ENCODE measurements at places on chromosomes 7 and 10.

DNA sequence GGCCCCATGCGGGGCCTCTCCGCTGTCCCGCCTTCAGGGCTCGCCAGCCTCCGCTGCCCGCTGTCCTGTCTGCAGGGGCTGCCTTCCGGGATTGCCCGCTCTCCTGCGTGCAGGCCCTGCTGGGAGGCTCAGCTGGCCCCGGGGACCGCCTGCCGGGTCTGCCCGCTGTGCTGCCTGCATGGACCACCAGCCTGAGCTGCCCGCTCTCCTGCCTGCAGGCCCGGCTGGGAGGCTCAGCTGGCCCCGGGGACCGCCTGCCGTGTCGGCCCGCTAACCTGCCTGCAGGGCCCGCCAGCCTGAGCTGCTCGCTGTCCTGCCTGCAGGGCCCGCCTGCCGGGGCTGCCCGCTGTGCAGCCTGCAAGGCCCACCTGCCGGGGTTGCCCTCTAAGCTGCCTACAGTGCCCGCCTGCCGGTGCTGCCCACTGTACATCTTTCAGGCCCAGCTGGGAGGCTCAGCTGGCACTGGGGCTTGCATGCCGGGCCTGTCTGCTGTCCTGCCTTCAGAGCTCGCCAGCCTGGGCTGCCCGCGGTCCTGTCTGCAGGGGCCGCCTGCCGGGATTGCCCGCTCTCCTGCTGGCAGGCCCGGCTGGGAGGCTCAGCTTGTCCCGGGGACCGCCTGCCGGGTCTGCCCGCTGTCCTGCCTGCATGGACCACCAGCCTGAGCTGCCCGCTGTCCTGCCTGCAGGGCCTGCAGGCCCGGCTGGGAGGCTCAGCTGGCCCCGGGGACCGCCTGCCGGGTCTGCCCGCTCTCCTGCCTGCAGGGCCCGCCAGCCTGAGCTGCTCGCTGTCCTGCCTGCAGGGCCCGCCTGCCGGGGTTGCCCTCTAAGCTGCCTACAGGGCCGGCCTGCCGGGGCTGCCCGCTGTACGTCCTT, 165.1 kb downstream of the GLRX3 start:
- no peak for DNase-seq

GRCh38 chr10:14820775-14821154, 17.1 kb downstream of the CDNF start:
- no peak for DNase-seq

DNA sequence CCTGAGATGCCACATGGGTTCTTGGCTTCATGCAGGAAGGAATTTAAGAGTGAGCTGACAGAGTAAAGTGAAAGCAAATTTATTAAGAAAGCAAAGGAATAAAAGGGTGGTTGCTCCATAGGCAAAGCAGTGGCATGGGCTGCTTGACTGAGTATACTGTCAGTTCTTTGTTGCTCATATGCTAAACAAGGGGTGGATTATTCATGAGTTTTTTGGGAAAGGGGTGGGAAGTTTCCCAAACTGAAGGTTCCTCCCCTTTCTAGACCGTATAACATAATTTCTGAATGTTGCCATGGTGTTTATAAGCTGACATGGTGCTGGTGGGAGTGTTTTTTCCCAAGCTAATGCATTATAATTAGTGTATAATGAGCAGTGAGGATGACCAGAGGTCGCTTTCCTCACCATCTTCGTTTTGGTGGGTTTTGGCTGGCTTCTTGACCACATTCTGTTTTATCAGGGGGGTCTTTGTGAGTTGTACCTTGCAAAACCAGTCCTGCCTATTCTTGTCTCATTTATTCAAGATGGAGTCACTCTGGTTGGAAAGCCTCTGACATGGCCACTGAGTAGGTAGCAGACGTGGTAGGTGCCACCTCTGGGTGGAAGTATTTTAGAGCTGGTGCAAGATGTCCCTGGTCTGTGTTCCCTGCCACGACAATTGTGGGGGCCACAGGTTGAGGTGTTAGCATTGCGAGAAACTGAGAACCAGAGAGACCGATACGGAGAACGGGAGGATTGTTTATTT, 107.5 kb upstream of the SDK1 start:
- no peak for DNase-seq

DNA sequence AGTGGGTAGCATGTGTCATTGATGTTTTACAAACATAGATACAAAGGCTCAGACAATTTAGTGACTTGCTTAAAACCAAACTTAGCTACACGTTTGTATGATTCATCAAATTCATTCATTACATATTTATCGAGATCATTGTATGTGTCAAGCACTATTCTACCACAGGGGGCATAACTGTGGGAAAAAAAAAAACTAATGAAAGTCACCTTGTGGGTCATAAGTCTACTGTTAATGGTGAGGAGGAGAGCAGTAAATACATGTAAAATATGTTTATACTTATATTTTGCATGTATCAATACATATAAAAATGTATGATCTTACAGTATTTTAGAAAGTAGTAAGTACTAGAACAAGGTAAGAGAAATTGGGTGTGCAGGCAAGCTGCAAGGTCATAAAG, 933.8 kb downstream of the IPMK start:
- no peak for DNase-seq

GRCh38 chr10:10438335-10439100, 579.2 kb upstream of the CELF2 start:
- no peak for DNase-seq

- DNase-seq = no peak
These were observed 32.0 kb downstream of the SND1 start for GRCh38 chr7:127683776-127684681.

DNA sequence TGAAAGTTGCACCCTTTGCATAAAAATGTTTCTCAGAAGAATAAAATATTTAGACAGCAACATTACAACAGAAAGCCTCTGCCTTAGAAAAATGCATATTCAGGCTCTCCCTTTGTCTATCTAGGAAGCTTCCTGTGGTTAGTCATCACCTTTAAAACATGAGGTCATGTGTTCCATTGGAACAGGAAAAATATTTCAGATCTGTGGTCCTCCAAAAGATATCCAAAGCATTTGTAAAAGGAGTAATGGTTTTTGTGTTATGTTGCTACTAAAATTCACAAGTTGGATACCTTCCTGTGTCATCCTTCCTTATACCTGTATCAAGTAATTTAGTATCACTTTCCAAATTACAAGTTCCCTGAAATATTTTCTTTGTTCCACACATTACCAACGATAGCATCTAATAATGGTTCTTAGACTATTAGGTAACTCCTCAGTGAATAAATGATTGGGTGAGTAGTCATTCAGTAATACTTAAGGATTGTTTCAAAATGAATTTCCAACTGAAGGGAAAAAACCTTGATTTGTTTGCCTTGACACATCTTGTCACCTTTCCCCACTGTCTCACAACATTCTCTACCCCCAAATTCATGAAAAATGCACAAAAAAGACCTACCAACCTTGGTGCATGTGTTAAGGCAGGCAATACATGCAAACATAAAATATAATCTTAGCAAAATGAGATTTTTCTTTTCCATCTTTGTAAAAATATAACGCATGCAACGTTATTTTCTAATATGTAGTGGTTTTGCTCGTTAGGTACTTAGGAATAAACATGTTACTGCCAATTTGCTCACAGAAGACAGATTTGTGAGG, 19.7 kb upstream of the RHOBTB1 start:
- DNase-seq = peak; percentile 39

GRCh38 chr10:51972733-51973346, 273.4 kb upstream of the CSTF2T start:
- no peak for DNase-seq

DNA sequence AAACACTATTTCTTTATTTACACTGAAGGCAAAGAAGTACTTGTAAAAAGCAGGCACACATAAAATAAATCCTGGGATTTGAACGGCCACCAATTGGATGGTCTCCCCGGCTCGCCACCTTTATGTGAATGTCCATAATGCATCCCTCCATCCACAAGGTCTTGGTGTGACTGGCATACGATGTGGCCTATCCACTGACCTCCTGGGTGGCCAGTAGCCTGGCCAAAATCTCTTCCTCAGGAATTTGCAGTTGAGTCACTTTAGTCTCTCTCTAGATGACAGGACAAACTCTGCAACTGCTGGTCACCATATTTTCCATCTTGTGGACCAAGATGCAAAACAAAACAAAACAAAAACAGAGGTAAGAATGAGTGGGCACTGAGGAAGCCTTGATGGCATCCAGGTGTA, 39.1 kb downstream of the CDK1 start:
- no peak for DNase-seq

GRCh38 chr10:1665021-1665661, 72.2 kb downstream of the ADARB2 start:
- no peak for DNase-seq

DNA sequence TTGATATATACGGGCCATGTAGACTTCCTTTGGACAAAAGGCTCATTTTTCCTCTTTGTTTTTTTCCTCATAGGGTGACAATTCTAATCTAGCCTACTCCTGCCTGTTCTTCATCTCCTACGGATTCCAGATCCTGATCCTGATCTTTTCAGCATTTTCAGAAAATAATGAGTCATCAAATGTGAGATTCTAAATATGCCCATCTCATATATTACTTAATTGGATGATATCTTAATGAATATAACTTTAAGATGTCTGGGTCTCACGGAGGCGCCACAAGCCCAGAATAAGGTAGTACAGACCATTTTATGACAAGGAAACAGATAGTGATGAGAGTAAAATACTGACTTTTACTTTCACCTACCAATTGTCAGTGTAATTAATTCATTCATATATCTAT, 11.4 kb downstream of the ABCC2 start:
- no peak for DNase-seq

DNA sequence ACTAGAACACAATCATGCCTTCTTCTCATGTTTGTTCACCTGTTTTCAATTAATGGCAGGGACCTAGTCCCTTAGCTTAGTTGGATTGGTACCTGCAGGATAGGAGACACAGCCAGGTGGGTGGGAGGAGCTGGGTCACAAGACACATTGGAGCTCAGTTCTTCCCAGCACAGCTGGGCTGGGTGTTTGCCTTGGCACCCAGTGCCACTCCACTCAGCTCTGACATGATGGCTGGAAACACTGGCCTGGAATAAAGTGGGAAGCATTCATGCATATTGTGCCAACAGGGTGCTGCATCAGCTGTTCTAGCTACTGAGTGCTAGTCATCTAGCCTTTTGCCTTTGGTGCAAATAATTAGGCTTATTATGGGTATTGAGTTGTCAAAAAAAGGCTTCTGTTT, 226.1 kb downstream of the PTEN start:
- no peak for DNase-seq

DNA sequence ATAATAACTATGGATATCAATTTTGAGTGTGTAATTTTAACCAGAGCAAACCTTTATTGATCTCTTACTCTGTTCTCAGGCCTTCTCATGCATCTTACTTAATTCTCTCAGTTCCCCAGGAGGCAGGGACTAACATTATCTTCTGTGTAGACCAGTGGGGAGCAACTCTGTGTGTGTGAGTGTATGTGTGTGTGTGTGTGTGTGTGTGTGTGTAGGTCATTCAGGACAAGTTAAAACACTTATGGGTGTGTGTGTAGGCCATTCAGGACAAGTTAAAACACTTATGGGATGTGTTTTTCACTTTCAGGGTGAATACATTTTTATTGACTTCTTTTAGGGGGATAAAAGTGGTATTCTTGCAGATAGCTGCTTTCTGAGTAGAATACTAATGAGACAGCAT, 145.0 kb downstream of the ADAM12 start:
- DNase-seq = no peak

GRCh38 chr10:129446183-129446581, 20.9 kb upstream of the MGMT start:
- DNase-seq = no peak

DNA sequence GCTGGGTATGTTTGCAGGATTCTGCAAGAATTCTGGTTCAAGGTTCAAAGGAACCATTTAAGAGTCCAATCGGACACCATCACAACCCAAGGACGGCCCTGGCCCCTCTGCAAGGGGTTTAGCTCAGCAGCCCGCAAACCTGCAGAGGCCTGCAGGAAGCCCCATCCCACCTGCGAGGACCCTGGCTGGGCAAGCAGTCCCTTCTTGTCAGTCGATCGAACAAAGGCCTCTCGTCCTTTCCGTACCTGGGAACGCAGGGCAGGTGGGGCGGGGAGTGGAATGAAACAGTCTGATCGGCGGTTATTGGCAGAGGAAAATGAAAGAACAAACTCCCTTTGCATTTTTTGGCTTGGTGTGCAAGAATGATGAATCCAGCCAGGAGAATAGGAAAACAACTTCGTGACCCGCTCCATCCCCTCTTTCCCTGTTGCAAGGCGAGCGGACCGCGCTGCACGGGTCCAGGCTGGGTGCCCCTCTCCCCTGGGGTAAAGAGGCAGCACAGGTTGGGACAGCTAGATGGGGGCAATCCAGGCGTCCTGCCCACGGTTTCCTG, 73.7 kb downstream of the INSIG1 start:
- DNase-seq = no peak

DNA sequence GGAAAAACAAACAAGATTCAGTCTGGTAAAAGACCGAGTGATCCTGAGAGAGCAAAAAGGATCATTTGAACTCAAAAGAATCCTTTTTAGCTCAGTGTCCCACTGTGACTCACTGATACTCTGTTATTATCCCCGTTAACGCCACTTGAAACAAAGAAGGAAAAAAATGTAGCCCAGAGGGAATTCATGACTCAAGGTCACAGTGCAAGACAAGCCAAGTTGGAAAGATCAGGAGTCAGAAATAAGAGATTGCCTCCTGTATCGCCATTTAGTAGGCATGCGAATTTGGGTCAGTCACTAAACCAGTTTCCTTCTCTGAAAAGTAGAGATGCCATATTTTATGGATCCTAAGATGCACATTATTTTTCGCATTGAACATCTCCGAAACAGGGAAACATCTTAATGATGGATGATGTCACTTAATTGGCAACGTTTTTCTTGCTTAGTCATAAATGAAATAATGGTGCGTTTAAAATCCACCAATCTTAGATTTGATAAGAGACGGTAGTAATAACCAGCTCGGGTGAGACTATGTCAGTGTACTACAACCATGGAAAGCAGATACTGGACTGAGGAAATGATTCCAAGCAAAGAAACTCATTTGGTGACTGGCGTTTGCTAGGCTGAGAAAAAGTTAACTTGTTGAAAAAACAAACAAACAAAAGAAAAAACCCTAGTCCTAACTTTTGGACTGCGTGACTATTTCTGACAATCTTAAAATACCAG, 502.0 kb upstream of the CELF2 start:
- no peak for DNase-seq

GRCh38 chr7:154503962-154504550, 451.9 kb downstream of the DPP6 start:
- no peak for DNase-seq

Data from HS-27A (cell line).